ENCODE measurements at places on chromosomes 3 and 15. TPM values are rescaled to one million over a fixed set of nuclear protein-coding genes. Genes with fewer than 3 reads are reported as not detected.

Gene P2RY12
- not detected for total RNA-seq

Gene CTXN2
- 0.02 TPM for total RNA-seq

Gene SLC2A2
- not detected for total RNA-seq

Gene GUCA1C
- not detected for total RNA-seq

Gene SCAANT1
- total RNA-seq, result not detected

Gene SV2B
- total RNA-seq, result 0.03 TPM

Gene SNTN
- not detected for total RNA-seq

Gene ARNT2
- 20.6 TPM for total RNA-seq

Gene CATSPER2
- 0.36 TPM for total RNA-seq

Gene DOCK3
- 0.43 TPM for total RNA-seq

Gene CCDC9B
- total RNA-seq, result 18.3 TPM

Gene DUT
- total RNA-seq, result 108 TPM
